ENCODE measurements at places on chromosomes 3 and 15.
A peak's percentile ranks its signal among the peaks of the same experiment; 100 is the strongest.

GRCh38 chr3:153130312-153130977 is 31.6 kb upstream of the RAP2B start:
- no peak for DNase-seq

DNA sequence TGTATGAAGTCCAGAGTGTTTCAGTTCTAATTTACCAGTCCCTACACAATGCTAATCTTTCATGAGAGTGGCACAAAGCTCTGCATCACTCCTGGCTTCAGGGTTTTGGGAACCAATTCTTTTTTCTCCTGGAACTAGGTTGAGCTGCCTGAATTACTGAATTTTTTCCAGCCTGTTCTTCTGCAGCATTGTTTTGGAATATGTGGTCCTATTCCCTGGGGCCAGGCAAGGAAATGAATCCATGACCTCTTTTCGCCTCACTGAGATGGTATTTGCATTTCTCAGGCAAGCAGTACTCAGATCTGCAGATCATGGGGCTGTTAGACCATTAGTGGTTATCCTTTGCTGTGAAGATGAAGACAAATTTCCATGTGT is 25.6 kb upstream of the GPR171 start:
- DNase-seq, result no peak

DNA sequence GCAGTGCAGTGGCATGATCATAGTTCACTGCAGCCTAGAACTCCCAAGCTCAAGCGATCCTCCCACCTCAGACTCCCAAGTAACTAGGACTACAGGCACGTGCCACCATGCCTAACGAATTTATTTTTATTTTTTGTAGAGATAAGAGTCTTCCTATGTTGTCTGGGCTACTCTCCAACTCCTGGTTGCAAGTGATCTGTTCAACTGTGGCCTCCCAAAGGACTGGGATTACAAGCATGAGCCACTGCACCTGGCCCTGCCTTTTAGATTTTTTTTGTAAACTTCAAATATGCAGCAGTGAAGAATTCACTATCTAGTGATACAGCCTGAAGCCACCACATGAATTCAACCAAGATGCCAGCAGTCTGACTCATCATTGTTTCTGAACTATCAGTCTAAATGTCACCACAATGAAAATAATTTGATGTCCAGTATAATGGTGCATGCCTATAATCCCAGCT is 32.7 kb downstream of the UBXN7 start:
- peak; percentile 2 for DNase-seq

GRCh38 chr3:122084799-122085198 is 29.6 kb downstream of the CD86 start:
- DNase-seq, result peak; percentile 22

DNA sequence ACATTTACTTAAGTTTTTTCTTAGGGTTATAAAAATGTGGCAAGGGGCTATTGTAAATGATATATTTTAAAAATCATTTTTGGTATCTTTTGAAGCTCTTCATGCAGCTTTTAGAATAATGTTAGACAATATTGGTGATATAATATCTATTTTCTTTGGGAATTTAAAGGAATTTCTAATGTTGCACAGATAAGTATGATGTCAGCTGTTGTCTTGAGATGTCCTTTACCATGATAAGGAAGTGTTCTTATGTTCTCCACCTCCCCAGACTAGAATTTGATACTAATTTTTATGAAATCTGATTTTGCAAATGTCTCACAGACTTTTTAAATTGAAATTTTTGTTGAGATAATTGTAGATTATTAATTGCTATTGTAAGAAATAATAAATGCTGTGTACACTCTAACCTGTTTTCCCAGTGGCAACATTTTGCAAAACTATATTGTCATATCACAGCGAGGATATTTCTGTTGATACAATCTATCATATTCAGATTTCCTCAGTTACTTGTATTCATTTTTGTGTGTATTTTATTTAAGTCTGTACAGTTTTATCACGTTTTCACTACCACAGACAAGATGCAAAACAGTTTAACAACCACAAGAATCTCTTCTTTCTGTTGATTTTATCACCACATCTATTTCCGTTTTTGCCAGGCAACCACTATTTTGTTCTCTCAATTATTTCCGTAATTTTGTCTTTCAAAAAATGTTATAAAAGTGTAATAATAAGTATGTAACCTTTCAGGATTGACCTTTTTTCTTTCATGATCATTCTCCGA is 55.4 kb downstream of the SPRED1 start:
- DNase-seq, result no peak

DNA sequence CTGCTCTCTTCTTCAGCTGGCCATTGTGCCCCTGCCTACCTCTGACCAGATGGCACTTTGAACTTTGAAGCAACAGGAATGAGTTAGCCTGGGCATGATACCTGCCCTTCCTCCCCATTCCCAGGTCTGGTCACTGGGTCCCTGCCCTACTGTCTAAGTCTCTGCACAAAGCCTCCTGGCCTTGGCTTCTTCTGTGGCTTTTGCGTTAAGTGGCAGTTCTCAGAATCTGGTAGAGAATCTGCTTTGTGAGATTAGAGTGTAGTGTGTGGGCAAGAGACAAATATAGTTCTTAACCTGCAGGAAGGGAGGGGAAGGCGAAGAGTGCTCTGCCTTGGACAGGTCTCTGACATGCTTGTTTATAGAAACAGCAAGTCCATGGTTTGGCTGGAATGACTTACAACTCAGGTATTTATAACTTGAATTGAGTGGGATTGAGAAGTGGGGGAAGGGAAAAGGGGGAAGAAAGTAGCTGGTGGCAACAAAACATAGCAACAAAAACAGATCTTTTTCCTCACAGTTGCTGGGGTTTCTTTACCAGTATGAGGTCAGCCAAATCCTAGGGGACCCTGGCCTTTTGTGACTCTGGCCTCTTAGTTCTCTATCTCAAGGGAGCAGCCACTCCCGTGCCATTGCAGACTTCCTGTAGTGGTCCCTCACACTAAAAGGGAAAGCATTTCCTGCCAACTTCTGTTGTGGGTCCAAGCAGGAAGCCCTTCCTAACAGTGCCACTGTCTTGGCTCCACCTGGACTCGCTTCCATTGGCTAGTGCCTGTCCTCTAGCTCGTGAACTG is 16.7 kb downstream of the MAPKBP1 start:
- peak; percentile 87 for DNase-seq

GRCh38 chr3:49173116-49173791 is 1.9 kb downstream of the KLHDC8B start:
- peak; percentile 28 for DNase-seq

DNA sequence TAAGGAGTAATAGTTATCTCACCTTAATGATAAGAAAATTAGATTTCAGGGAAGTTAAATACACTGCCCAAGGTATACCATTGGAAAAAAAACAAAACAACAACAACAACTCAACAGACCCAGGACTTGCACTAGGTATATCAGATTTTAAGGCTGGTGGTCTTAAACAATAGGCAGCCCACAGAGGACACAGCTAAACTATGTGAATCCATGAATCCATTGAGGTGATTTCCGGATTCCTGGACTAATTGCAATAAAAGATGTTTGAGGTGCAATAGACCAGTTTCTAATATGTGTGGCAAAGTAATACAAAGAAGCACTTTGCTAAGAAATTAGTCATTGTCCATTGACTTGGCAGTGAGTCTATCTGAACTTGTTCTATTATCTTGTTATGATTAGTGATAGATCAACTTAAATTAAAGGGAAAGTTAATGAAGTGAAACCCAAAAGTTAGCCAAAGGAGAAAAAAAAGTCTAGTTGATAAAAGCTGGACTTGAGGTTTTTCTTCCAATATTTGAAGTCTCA is 60.9 kb upstream of the MAGI1 start:
- DNase-seq, result no peak

DNA sequence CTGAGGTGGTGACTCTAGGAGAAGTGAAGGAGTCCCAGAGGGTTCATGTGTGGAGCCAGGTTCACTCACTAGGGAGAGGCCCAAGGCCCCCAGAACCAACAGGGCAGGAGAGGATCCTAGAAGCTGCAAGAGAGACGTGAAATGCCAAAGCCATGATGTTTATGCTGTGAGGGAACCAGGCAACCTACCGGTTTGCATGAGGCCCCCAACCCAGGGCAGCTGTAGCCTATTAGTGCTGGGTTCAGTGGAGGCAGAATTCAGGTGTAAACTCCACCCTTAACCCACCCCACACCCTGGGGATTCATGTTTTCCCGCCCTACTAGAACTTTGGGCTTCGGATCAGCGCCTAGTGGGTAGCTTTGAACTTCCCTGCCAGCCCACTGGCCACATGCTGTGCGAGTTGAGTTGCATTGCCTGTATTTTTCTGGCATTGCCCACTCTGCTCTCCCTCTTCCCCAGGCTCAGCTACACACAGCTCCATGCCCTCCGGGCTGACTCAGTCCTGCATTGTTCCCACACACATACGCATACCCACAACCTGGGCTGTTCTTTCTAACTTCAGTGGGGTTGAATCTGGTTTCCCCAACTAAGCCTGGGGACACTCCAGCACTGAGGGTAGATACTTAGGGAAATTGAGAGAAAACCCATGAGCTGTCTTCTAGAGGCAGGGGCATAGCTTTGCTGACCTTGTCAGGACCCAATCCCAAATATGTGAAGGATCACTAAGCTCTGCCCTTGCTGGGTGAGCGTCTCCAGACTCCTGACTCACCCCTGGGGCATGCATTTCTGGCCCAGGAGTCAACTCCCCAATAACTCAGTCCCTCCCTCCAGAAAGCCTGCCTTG is 2.0 kb upstream of the ZBTB47 start:
- no peak for DNase-seq

DNA sequence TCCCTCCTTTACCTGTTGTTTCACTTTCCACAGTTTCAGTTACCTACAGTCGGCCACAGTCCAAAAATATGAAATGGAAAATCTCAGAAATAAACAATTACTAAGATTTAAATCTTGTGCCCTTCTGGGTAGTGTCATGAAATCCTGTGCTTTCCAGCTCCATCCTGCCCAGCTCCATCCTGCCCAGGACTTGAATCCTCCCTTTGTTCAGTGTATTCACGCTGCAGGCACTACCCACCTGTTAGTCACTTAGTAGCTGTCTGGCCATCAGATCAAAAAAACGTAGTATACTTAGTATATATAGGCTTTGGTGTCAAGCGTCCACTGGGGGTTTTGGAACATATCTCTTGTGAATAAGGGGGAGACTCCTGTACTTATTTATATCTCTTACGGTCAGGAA is 329.0 kb upstream of the SEMA6D start:
- DNase-seq, result no peak

DNA sequence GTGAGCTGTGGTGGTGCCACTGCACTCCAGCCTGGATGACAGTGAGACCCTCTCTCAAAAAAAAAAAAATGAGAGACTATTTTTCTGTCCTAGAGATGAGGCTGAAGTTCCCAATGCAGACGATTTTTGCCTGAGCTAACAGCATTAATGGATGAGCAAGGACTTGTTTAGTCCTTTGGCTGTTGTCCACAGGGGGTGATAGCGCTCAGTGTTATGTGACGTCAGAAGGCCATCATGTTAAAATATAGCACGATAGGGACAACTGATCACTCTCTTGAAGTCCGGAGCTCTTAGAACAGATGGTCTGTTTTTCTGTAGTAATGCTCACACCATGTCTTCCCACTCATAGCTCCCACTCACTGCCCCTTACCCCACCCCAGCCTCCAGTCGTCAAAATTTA is 6.8 kb downstream of the TRNT1 start:
- no peak for DNase-seq

DNA sequence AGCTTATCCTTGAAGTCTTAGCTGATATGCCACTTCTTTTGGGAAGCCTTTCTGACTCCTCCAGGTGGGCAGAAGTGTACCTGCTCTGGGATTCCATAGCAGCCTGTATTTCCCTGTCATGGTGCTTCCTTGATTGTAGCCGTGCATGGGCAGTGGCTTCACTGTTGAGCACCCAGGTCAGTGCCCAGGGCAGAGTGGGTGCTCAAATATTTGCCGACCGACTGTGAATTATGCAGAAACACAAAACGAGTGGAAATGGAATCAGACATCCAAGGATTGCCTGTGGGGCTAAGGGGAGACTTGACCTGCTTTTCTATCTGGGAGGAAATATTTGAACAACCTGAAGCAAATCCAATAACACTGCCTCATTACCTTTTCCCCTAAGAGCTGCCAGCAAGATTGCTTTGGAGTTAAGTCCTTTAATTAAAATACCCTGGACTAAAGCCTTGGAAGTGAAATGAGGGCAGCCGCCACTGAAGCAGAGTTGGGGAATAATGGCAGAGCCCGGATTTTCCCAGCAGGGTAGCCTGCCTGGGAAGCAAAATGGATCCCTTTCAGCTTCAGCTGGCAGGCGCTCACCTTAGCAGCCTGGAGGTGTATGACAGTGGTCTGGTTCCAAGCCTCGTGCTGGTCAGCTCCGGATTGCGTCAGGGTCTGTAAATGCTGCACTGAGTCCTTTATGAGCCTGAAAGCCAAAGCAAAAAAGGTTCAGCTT is 14.9 kb downstream of the ACOX2 start:
- DNase-seq, result no peak

DNA sequence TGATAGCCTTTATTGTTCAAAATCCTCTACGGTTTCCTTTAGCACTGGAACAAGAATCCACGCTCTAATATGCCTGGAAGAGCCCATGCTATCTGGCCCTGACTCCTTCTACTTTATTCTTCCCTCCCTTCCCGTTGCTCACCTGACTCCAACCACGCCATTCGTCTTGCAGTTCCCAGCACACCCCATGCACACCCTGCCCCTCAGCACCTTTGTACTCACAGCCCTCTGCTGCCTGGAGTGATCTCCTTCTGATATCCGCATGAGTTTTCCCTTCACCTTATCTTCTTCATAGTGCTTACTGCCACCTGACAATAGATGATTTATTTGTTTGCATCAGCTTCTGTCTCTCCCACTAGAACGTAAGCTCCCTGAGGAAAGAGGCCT is 16.6 kb upstream of the BCL2A1 start:
- no peak for DNase-seq

DNA sequence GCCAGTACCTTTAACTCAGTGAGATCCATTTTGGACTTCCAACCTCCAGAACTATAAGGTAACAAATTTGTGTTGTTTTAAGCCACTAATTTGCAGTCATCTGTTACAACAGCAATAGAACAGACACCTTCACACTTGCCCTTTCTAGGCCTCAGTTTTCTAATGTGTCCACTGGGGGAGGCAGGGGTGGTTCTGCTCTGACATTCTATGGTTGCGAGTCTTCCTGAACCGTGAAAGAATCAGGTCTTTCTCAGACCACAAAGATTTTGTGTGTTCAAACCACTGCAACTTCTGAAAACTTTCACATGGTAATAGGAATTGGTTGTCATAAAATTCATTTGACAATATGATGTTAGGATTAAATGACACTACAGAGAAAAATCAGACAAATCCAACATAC is 26.8 kb upstream of the CSTA start:
- DNase-seq, result no peak

DNA sequence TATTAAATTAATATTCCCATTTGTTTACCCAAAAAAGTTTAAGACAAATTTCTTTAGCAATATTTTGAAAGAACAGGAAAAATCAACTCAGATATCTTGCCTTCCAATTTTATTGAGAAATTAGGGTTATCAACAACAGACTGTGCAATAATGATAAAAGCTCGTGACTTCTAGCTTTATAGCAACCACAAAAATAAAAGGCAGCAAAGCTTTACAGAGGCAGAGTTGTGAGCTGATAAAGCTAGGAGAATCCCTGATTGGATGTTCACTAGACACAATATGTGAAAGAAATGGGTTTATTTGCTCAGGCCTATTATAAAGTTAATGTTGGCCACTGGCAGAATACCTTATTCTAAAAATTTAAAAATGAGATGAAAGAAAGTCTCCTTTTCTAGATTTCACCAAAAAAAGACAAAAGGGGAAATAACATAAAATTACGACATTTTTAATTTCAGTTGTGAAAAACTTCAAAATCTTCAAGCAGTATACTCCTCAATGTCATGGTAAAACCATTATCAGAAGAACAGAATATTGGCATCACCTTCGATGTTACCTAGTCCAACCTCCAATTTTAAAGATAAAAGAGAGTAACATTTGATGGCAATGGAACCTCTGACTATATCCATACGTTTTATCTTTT is 2.8 kb downstream of the VPS13C start:
- peak; percentile 46 for DNase-seq
